ENCODE measurements at places on chromosomes 1 and 21.
A peak's percentile ranks its signal among the peaks of the same experiment; 100 is the strongest.

DNA sequence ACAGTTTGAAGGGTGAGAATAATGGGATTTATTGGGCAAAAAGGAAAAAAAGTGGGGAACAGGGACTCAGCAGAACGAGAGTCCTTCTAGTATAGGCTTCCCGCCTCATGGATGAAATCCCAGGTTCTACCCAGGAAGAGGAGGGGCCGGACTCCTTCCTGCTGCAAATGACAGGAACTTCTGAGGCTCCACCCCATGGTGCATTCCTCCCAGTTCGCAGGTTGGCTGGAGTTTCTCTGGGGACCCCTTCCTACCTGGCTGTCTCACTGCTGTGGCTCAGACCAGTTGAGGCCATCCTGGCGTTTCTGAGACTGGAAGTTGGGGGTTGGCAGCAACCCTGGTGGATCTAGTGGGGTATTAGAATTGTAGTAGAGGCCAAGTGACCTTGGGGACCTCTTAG is 27.5 kb downstream of the CNIH3 start:
- no peak for DNase-seq

- no peak for DNase-seq
Measured at GRCh38 chr1:193199940-193200339, 13.5 kb upstream of the B3GALT2 start.

- DNase-seq, result no peak
Measured at GRCh38 chr1:5267603-5268235, 613.3 kb downstream of the AJAP1 start.

GRCh38 chr1:59409549-59409948 is 112.7 kb downstream of the FGGY start:
- DNase-seq, result no peak

GRCh38 chr1:152458384-152459185 is 44.5 kb upstream of the CRNN start:
- peak; percentile 87 for DNase-seq
